ENCODE measurements at places on chromosomes 1 and 21. TPM values are rescaled to one million over a fixed set of nuclear protein-coding genes. Genes with fewer than 3 reads are reported as not detected.

Gene MORC3
- 32.6 TPM for total RNA-seq

Gene CELA3A
- total RNA-seq = 0.57 TPM

Gene KRTAP19-3
- total RNA-seq = not detected

Gene TRNP1
- total RNA-seq = 9.9 TPM

Gene CD53
- total RNA-seq = not detected

Gene MROH7
- 0.69 TPM for total RNA-seq

Gene PPIH
- total RNA-seq = 29.1 TPM

Gene CD5L
- not detected for total RNA-seq

Gene ADARB1
- total RNA-seq = 5.6 TPM

Gene PUM1
- total RNA-seq = 95.0 TPM

Gene PLCH2
- 3.3 TPM for total RNA-seq

Gene BTBD8
- total RNA-seq = 53.2 TPM

Gene ZNF648
- total RNA-seq = 0.11 TPM

Gene AMY2B
- total RNA-seq = 8.6 TPM
